ENCODE measurements at places on chromosomes 11 and 22. TPM values are rescaled to one million over a fixed set of nuclear protein-coding genes. Genes with fewer than 3 reads are reported as not detected.

The DBX1 gene
- total RNA-seq, result not detected

The SOX6 gene
- not detected for total RNA-seq

The NEAT1 gene
- total RNA-seq, result 610 TPM

The NXPE4 gene
- not detected for total RNA-seq

The ELF5 gene
- total RNA-seq, result not detected

The KCNJ11 gene
- total RNA-seq, result 1.2 TPM

The GAB4 gene
- total RNA-seq, result not detected

The IFITM10 gene
- total RNA-seq, result 1.3 TPM

The SAA4 gene
- not detected for total RNA-seq

The AIFM3 gene
- 0.25 TPM for total RNA-seq
